ENCODE measurements at places on chromosomes 12 and 14.
A peak's percentile ranks its signal among the peaks of the same experiment; 100 is the strongest.

GRCh38 chr14:68141281-68142088, 321.9 kb downstream of the RAD51B start:
- no peak for DNase-seq

GRCh38 chr12:77606348-77606747, 224.3 kb upstream of the NAV3 start:
- DNase-seq, result no peak

- no peak for DNase-seq
Measured at GRCh38 chr14:27145170-27145569, 547.3 kb upstream of the NOVA1 start.

GRCh38 chr14:104419865-104420505, 159.6 kb upstream of the C14orf180 start:
- DNase-seq, result no peak

DNA sequence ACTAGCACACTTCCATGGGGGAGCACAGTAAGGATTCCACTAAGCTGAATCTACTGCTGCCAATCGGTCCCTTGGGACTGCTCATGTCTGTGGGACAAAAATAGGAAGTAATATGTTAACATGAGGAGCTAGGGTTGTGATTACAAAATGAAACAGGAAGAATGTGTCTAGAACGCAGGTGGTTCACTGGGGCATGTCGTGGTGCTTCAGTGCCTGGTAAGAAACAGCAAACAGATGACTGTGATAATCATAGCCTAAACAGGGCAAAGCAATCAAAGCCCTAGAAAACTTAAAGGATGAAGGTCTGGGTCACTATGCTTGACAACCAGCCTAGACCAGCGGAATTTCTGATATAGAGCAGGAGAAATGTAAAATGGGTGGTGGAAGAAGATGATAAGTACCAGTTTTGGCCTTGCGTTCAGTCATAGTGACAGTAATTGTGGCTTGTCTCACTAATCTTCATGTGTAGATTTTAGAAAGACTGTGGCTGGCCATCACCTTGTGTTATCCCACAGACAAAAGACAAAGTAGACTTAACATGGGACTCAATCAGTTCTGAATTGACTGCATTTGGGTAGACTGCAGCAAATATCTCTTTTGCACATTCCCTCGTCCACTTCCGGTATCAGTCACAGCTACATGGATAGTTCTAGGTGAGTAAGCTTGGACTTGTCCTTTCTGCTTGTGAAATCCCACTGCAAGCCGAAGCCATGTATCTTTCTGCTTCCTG, 51.4 kb downstream of the WASHC3 start:
- no peak for DNase-seq

DNA sequence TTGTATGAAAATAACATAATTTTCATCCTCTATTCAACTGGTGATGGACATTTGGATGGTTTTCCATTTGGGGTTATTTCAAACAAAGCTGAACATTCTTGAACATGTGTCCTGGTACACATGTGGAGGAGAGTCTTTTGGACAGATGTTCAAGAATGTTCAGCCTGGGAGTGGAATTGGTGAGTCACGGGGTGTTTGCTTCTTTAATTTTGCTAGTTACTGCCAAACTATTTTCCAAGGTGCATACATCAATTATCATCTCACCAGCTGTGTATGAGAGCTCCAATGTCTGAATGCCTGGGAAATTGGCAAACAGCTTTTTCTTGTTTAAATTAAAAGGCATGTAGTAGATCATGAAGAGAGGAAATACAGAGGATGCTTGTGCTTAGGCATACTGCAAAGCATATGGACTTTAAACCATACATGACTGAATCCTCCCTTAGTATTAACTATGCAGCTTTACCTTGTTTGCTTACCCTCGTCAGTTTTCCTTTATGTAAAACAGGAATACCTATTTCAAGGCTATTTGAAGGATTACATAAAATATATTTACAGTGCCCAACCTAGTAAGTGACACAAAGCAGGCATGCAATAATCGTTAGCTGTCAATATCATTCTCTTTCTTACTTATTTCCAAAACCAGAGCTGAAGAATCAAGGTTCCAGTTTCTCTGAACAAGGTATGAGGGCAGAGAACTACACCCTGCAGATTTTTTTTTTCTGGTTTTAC, 152.1 kb downstream of the ITPR2 start:
- no peak for DNase-seq

GRCh38 chr14:66088656-66089055, 397.5 kb upstream of the CCDC196 start:
- no peak for DNase-seq

GRCh38 chr12:16056910-16057309, 145.8 kb downstream of the DERA start:
- DNase-seq, result no peak

GRCh38 chr14:67428501-67429031, 16.6 kb upstream of the PLEK2 start:
- DNase-seq, result no peak

GRCh38 chr14:55802986-55803872, 223.2 kb downstream of the KTN1 start:
- DNase-seq, result no peak

DNA sequence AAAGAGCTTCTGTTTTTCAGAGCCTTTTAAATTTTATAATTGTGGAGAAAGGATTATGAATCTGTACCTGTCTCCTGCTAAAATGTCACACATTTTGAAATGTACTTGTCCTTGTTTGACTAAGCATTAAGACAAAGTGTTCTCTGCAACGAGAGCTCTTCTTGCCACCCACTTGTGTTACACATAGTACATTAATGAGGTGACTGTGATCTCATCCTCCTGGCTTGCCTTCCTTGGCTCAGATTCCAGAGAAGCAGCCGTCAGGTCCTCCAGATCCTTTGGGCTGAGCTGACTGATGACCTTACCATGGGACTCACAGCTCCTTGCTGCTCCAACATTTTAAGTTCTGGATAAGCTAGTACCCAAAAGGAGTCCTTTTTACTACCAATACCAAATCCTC, 81.4 kb downstream of the BBS10 start:
- no peak for DNase-seq

- no peak for DNase-seq
Measured at GRCh38 chr14:29763342-29763858, 164.2 kb downstream of the PRKD1 start.

GRCh38 chr12:92398565-92399309, 253.1 kb upstream of the BTG1 start:
- DNase-seq, result peak; percentile 83

DNA sequence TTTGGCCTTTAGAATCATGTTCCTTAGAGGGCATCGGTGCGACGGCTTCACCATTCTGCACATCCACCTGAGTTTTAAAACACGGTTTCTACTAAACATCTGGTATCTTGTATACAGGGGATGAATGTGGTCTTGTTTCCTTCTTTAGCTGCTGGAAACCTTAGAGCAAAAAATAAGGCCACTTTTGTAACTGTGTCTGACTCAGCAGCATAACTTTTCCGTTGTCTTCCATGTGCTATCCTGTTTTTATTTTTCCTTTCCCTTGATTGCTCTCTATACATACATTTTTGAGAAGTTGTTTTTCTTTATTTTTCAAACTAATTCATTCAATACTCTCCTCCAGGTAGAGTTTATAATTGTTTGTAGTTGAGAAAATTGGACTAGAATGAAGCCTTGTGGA, 108.8 kb upstream of the PCED1B start:
- DNase-seq, result no peak

DNA sequence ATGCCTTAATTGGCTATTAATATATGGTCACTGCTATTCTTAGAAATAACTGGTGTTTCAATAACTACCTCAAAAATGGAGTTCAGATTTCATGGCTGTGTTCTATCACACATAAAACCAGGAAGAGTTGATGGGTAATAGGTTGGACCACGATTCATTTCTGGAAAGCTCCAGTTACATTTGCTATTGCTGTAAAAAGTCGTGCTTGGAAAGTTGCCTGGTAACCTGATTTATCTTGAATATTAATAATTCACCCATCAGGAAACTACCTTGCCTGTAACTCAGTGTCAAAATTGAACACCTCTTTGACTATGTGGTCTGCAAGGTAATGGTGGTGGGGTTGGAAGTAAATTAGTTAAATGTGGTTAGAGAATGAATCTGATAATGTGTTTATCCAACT, 104.7 kb upstream of the IFNG-AS1 start:
- DNase-seq, result no peak

GRCh38 chr12:46516238-46516932, 143.8 kb upstream of the SLC38A2 start:
- DNase-seq, result no peak

GRCh38 chr14:94322648-94323570, at the start of gene SERPINA6:
TSS of gene SERPINA6 (minus strand) at chr14:94323336. CDS start at chr14:94314648, 8,688 bp downstream.
- DNase-seq, result no peak

DNA sequence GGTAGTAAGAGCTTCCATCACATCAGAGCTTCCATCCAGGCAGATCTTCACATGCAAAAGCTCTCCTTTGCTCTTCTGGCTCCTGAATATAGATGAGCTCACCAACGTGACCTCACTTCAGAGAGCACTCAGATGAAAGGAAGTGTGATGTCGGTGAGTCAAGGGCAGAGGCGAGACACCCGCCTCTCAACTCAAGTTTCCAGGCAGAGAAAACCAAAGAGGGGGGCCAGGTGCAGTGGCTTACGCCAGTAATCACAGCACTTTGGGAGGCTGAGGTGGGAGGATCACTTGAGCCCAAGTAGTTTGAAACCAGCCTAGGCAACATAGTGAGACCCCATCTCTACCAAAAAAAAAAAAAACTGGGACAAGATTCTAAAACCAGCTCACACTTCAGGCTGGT, 126.9 kb downstream of the DUSP6 start:
- DNase-seq, result peak; percentile 54

- no peak for DNase-seq
Measured at GRCh38 chr14:92785667-92786426, 8.3 kb upstream of the GOLGA5 start.

DNA sequence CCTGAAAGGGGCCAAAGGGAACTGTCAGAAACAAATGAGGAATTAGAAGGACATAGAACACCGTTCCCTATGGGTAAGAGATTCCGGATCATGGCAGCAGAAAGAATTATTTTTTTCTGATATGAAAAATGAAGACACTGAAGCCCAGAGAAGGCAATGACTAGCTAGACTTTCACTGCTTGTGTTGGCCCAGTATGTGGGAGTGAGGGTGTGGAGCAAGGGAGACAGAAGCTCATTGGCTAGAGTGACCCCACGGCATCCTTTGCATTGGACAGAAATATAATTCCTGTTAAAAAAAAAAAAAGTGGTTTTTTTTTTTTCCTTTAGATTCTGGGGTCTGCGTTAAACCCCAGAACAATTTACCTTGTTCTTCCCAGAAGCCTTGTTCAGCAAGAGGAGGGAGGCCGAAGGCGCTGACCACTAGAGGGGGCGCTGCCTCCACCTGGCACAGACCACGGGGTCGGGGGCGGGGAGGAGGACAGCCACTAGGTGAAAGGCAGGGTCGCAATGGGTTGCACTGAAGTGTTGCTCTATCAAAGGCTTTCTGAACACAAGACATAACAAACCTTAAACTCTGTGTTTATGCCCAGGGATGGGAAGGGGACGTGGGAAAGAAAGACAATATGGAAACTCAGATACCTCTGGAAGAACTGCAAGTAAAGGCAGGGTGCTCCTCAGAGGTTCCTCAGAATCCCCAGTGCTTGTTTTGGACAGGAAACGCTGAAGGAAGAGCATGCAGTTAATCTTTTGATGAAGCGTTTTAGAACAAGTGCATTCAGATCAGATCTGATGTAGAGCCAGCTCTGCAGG, 156.8 kb downstream of the KCNA5 start:
- DNase-seq, result no peak

DNA sequence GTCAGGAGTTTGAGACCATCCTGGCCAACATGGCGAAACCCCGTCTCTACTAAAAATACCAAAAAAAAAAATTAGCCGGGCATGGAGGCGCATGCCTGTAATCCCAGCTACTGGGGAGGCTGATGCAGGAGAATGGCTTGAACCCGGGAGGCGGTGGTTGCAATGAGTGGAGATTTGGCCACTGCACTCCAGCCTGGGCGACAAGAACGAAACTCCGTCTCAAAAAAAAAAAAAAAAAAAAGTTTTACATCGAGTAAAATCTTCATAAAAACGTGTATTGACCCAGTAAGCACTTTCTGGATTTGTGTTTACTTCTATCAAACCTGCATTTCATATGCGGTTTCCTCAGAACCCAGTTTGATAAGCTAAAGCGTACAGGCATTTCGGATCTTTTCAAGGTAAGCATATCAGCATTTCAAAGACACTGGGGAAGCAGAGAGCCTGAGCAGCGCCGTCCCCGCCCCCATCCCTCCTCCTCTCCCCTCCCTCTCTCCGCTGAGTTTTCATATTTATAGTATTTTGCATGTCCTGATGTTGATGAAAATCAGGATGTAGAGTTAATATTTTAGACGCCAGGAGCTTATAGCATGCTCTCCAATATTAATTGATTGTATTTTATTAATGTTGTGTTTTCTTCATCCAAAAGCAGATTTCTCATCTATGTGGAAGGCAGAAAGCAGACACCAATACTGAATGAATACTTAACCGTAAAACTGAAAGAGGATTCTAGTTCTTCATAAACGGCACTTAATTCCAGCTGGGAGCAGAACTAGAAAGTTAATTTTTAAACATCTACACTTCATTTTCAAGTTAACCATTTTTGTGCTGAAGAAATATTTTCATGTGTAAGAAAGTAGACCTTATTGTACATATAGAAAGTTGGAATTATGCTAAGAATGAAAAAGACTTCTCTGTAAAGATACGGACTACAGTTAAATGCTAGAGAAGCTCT, 9.2 kb upstream of the HIP1R start:
- peak; percentile 7 for DNase-seq

DNA sequence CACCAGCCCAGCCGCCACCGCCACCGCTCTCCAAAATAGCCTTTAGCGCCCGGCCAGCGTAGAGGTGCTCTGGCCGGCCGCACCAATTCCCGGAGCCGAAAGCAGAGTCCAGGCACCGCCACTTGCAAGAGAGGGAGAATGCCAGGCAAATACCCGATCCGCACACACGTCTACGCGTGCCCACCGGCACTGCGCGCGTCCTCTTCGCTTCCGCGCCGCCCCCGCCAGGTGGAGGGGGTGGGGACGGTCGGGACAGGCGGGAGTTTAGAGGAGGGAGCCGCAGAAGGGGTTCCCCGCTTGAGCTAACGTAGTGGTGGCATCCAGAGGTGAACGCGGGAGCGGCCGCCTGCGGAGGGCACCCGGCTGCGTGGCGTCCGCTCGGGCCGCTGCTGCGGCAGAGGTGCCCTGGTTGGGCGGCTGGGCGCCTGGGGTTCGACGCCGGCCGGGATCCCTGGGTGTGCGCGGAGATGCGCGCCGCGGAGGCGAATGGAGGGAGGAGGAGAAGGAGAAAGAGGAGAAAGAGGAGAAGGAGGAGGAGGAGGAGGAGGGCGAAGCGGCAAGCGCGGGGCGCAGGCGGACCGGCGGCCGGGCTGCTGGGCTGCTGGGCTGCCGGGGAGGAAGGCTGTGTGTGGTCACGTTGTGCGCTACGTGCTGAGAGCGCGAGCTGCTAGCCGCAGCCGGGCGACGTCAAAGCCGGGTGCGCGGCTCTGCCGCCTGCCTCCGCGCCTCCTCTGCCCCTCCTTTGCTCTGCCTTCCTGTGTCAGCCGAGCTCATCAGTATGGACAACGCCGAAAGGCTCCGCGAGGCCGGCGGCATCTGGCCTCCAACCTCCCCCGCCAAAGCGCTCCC, at the start of gene MDGA2:
TSS of gene MDGA2 (minus strand) at position 140 of the 849 bp plus-strand sequence.
- no peak for DNase-seq

GRCh38 chr12:124776125-124776513, 87.5 kb downstream of the SCARB1 start:
- DNase-seq, result no peak
